ENCODE measurements at places on chromosomes 12 and 14. TPM values are rescaled to one million over a fixed set of nuclear protein-coding genes. Genes with fewer than 3 reads are reported as not detected.

PFDN5 gene
- total RNA-seq: 519 TPM

TMEM179 gene
- not detected for total RNA-seq

- no peak for DNase-seq
Observed at GRCh38 chr14:42299692-42300091, 693.0 kb downstream of the LRFN5 start.

DNA sequence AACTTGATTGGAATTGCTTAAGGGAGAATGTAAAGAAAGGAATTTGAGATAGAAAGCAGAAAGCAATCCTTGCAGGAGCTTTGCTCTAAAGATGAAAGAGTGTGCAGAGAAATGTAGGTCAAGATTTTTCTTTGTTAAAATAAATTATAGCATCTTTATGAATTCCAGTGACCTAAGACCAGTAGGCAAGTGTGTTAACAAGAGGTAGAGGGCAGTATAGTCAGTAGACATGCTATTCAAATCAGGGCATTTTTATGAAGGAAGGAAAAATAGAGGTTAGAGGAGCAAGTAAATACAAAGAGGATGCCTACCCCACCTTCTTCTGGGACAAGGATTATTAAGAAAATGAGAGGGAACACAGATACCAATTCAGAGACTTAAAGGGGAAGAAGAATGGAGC, 148.5 kb downstream of the PLCZ1 start:
- no peak for DNase-seq

- peak; percentile 37 for DNase-seq
Observed at GRCh38 chr14:80781972-80782367, 159.6 kb downstream of the CEP128 start.

DNA sequence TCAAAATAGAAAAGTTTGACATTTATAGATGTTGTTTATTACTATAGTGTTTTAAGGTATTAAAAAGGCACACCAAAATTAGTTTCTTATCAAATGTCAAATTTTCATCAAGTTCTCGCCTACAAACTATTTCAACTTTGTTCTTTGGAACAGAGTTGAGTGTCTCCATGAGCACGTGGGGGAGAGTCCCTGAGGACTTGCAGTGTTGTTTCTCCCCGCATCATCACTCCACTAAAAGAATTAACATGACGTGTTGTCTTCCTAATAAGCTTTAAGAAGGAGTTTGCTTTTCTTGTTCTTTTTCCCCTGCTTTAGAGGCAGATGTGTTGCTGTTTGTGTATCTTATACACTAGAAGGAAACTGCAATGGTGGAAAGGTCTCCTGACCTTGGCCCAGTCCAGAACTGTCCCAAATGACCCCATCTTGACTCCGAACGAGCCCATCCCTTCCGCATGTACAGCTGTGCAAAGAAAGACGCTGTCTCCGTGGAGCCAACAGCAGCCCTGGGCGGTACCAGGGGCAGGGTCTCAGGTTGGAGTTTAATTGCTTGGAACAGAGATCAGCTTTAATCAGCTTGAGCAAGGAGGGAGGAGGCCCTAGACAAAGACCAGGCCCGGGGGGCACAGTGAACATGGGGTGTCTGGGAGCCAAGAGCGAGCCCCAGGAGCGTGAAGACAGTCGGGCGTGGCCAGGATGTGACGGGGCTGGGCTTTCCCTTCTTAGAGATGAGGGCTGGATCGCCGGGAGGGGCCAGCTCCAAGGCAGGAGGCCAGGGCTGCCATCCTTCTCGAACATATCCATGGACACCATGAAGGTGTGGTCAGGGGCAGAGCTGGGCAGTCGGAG, 215.4 kb upstream of the RTL1 start:
- DNase-seq: no peak

DNA sequence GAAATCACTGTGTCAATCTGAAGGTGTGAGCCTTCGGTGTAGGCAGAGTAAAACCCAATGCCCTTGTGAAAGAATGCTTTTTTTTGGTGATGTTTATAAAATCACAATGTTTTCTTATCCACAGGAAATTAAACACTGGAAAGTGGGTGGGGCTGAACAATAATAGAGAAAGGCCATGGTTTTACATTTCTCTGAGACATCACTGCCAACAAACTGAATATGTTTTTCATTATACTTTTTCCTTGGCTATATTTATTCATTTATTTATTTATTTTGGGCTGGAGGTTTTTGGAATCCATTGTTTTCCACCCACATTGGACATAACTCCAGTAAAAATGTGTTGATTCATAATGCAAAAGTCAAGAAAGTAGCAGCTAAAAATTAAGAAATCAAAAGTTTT, 16.9 kb downstream of the LRRK2 start:
- no peak for DNase-seq
